ENCODE measurements at places on chromosomes 5 and 9.
A peak's percentile ranks its signal among the peaks of the same experiment; 100 is the strongest.

DNA sequence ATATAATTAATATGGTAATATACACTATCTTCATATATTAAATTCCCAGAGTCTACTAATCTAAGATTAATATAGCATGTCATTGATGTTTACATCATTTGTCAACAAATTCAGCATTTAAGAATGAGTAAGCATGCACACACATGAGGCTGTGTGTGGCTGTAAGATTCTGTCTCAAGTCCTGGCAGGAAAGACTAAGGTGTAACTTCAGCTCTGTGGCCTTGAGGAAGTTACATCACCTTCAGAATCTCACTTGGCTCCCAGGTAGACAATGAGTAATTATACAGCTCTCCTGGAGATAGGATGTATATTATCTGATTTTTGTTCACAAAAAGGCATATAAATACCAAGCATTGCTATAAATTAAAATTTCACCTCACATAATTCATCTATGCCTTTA lies 119.4 kb upstream of the IQGAP2 start:
- no peak for DNase-seq

- no peak for DNase-seq
These were observed 13.1 kb downstream of the HMGCS1 start for GRCh38 chr5:43300112-43300511.

GRCh38 chr5:31273161-31273560 lies 79.7 kb downstream of the CDH6 start:
- DNase-seq = no peak

DNA sequence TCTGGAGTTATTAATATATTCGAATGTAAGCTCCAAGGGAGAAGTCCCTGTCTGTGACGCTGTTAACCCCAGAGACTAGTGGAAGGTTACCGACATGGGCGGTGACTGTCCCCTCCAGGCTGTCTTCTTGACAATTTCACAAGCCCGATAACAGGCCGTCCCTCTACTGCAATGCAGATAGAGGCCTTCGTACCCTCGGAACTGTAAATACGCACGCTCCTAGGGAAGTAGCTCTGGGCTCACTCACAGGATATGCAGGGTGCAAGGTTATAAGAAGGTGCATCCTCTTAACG lies 680 bp upstream of the RFK start:
- DNase-seq = peak; percentile 71

- DNase-seq = no peak
These were observed 101.2 kb downstream of the ADAMTS2 start for GRCh38 chr5:179244044-179244443.

- DNase-seq = peak; percentile 62
These were observed 27.8 kb downstream of the PRLR start for GRCh38 chr5:35202319-35203111.

DNA sequence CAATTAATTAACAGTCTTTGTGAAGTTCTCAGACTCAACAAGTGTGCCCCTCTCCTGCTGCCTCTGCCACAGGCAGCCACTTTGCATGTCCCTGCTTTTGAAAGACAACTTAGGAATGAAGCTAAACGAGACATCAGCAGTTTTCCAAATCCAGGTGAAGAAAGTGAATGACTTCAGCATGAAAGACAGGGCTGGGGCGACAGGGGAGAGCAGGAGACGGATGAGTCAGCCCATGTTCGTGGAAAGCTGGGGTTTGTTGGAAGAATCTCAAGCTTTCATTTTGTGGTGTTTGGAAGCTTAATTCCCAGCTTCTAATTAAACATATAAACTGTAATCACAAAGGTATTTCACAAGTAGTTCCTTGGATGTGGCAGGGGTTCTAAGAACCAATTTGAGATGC lies 207.8 kb upstream of the MAP3K1 start:
- no peak for DNase-seq

- DNase-seq = no peak
These were observed 167.1 kb upstream of the SNX2 start for GRCh38 chr5:122607818-122608217.

DNA sequence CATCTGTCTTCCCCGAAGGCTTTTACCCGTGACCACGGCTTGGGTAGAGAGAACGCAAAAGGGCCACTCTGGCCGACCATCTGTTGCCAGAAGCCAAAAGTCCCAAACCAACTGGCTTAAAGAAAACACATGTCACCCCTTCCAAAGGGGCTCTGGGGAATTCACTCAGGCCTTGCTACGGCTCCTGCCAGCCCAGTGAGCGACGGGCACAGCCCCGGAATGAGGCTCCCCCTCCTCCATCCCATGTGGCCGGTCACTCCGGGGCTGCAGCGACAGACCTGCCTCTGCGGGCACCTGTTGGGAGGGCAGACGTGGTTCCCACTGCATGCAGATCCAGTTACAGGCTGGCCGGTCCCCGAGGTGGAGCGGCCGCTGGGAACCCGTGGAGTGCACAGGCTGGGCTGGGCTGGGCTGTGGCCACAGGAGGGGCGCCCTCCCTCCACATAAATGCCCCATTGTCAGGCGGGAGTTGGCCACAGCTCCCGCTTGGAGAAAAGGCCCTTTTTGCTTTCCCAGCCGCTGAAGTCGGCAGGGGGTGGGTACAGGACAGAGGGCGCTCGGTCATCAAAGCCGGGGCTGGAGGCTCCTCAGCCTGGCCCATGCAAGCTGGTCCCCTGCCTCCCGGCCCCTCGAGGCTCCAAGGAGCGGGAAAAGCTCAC lies 19.9 kb downstream of the NOTCH1 start:
- no peak for DNase-seq

DNA sequence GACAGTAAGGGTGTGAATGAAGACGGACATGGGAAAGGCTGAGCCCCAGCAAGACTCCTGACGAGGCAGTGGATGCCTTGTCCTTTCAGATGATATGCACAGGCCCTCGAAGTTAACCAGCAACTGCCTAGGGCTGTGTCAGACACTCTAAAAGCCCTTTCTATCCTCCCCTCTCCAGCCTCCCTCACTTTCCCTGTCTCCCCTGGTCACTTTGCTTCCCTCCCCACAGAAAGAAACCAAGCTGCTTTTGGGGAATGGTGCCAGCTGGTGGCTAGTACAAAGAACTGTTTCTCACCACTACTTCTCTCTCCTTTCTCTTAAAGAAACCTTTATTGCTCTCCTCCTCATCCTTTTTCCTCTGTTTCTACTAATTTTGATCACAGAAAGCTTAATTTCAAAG lies 21.4 kb downstream of the LHFPL2 start:
- no peak for DNase-seq

GRCh38 chr9:31873722-31874121 lies 510.7 kb upstream of the ACO1 start:
- no peak for DNase-seq

DNA sequence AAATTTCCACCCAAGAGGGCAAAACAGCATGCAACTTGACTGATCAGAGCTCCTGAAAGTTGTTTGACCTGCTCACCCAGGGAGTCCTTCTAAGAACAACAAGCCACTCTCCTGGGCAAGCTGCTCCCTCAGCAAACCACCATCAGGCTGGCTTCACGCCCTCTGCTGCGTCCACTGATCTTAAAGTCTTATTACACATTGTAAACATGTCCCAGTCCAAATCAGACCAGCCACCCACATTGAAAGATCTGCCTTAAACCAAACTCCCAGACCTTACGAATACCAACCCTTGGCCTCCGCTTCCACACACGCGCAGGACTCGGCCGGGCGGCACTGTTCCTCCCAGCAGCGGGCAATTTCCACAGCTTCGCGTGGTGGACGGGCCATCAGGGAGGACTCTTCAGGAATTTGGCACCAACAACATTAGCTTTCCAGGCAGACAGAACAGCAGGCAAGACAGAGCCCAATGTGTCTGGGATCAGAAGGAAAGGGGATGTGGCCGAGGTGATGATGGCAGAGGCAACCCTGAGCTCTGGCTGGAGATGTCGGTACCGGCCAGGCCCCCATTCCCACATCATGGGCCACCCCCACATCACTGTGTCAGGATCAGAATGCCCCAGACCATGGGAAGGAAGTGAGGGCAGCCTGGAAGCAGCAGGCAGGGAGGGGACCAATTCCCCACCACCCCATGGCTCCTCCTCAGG lies 56.8 kb downstream of the SEMA4D start:
- no peak for DNase-seq

GRCh38 chr9:121075251-121076036 lies 689 bp downstream of the CNTRL start:
- DNase-seq = no peak

- DNase-seq = no peak
These were observed 39.9 kb downstream of the RHOBTB3 start for GRCh38 chr5:95770830-95771708.

DNA sequence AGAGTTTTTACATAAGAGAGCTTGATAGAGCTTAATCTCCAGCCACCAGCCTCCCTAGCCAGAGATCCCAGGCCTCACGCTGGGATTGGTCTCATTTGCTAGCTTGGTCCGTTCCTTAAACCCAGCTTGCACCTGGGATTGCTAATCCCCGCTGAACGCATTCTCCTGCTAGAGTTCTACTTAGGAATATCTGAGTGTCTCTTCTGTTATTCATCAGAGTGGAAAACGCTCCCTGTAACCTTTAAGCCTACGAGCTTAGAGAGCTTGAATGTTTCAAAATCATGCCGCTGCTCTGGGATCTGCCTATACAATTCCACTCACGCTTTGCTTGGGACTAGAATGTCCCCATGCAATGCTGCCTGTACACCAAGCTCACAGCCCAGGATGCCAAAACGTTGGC lies 201.8 kb downstream of the NSG2 start:
- no peak for DNase-seq

GRCh38 chr5:8848366-8848765 lies 697.5 kb downstream of the SEMA5A start:
- DNase-seq = no peak

GRCh38 chr9:134968011-134968822 lies 50.5 kb upstream of the FCN1 start:
- DNase-seq = no peak

DNA sequence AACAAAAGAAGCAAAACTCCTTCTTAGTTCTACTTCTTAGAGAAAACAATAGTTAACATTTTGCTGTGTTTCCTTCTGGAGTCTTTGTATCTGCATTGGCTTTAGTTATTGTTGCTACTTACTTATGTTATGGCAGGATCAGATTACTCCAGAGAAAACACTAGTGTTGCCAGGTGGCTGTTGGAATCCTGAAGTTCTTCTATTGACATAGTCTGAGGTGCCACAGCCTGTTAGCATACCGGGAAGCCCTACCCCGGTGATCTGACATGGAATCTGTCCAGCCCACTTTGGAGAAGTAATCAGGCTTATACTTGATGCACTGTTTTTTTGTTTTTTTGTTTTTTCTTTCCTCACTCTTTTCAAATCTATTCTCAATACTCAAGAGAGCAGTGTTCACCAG lies 68.5 kb upstream of the CEP78 start:
- peak; percentile 39 for DNase-seq

DNA sequence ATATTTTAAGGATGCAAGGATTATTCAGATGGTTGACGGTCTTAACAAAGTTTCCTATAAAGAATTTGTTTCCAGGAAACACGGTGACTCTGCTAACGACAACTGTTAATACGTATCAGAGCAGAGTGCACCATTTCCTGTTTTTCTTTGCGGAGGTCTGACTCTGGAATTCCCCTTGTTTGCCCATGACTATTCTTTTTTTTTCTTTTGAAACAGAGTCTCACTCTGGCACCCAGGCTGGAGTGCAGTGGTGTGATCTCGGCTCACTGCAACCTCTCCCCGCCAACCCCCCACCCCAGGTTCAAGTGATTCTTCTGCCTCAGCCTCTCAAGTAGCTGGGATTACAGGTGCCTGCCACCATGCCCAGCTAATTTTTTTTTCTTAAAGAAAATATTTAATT lies 115.9 kb downstream of the CDC42SE2 start:
- DNase-seq = no peak

DNA sequence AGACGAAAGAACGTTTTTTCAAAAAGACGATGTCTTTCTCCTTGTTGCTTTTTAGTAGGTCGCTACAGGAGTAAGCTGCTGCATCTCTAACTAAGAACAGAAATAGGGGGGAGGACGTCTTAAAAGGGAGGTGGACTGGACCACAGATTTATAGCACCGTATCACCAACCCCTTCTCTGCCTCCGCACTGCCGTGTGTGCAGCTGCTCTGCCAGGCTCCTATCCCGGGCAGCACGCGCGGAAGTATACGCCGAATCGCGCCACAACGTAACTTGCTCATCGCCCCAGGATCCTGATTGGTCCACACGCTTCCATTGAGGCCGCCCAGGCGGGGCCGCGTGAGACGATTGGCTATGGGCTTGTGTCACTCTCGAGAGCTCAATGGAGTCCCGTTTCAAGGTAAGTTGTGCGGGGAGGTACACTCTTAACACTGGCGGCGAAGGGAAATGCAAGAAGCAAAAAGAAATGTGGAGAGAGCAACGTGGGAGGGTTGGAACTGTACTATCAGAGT lies at the start of gene ELAVL2:
ELAVL2 (minus strand) TSS at position 121 of the 510 bp plus-strand sequence. CDS start 64,006 bp downstream, outside the sequence.
- peak; percentile 95 for DNase-seq

DNA sequence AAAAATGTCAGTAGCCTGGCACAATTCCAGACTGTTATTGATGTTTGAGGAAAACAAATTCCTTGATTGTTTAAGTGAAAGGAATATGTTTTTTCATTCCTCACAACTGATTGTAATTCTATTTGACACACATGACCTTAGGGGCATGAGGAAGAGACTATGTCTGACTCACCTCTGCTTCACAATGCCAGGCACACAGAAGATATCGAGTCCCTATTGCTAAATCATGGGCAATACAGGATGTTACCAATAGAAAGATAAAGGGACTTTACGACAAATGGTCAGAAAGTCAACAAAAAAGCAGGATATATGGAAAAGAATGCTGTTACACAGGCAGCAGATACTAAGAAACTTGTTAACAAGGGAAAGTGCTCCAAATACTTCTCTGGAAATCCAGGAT lies 1903.5 kb downstream of the EFNA5 start:
- DNase-seq = no peak

DNA sequence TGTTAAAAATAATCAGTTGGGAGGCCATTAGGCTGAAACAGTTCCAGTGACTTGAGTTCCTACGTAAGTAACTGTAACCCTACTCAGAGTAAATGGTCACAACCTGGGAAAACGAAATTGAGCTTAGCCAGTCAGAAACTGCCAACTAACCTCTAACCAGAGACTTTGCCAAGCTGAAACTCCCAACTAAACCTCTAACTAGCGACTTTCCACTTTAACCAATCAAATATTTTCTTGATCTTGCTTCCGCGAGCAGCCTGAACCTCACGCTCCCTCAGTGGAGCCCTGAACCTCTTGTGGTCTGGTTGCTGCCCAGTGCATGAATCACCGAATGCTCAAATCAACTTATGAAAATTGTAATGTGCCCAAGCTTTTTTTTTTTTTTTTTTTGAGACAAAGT lies 156.2 kb downstream of the MED10 start:
- no peak for DNase-seq

DNA sequence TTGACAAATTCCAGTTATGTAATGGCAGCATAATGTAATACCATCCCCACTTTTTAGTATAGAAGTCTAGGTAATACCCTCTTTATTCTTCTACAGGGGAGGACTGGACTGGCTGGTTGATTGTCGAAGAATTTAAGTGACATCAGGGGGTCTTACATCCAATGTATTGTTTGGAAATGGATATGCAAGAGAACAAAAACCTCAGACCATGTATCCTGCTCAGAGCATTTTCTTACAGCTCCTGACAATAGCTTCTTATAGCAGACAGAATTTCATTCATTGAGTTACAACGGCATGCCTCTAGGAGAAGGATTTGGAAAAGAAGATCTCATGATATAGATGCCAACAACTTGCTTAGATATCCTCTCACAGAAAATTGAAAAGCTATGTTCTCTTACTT lies 2032.3 kb downstream of the EFNA5 start:
- DNase-seq = no peak

GRCh38 chr9:123807251-123807650 lies 122.7 kb downstream of the DENND1A start:
- DNase-seq = no peak

GRCh38 chr5:142872795-142873194 lies 102.6 kb downstream of the ARHGAP26 start:
- DNase-seq = no peak
